ENCODE measurements at places on chromosomes 2 and 18. TPM values are rescaled to one million over a fixed set of nuclear protein-coding genes. Genes with fewer than 3 reads are reported as not detected.

The WNT10A gene
- 1.5 TPM for polyA plus RNA-seq

The NCKAP5 gene
- polyA plus RNA-seq: 0.74 TPM

- H3K36me3 ChIP-seq: no peaks in the 10 kb centered on the region
- peaks cover 29% of the 10 kb centered on the region for H3K27me3 ChIP-seq
- no peaks in the 10 kb centered on the region for H3K4me1 ChIP-seq
- no peak overlapping the region for H3K27ac ChIP-seq
Measured at GRCh38 chr2:1758171-1758570, 13.9 kb upstream of the PXDN start.

GRCh38 chr2:105272176-105272575, 30.6 kb downstream of the GPR45 start:
- peaks cover 100% of the 10 kb centered on the region for H3K36me3 ChIP-seq
- H3K4me3 ChIP-seq: no peak overlapping the region
- H3K4me1 ChIP-seq: no peaks in the 10 kb centered on the region
- DNase-seq: no peak

DNA sequence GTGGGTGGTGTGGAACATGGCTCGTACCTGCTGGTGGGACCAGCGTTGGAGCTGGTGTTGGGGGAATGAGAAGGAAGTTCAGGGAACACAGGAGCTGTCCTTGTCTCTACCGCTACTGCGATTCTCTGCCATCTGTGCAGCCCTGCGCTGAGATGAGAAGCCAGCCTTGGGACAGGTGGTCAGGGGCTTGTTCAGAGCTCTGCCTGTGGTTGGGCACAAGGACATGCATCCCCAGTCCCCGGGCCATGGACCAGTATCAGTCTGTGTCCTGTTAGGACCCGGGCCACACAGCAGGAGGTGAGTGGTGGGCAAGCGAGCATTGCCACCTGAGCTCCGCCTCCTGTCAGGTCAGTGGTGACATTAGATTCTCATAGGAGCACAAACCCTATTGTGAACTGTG, 164.4 kb downstream of the TSN start:
- DNase-seq: no peak
- no peaks in the 10 kb centered on the region for H3K27me3 ChIP-seq
- no peak overlapping the region for H3K27ac ChIP-seq
- H3K4me1 ChIP-seq: no peaks in the 10 kb centered on the region
- no peaks in the 10 kb centered on the region for H3K36me3 ChIP-seq

GRCh38 chr2:236899950-236900640, 185.6 kb upstream of the COPS8 start:
- no peaks in the 10 kb centered on the region for H3K36me3 ChIP-seq
- H3K27ac ChIP-seq: no peak overlapping the region
- no peaks in the 10 kb centered on the region for H3K27me3 ChIP-seq
- no peak overlapping the region for H3K4me3 ChIP-seq

GRCh38 chr18:24315170-24315569, 82.5 kb downstream of the OSBPL1A start:
- no peak for DNase-seq
- H3K4me1 ChIP-seq: no peaks in the 10 kb centered on the region
- H3K36me3 ChIP-seq: no peaks in the 10 kb centered on the region
- no peak overlapping the region for H3K4me3 ChIP-seq

All from spleen (tissue), 13 donors.